HEK293T (cell line): ENCODE measurements at places on chromosomes 11 and 22.
A peak's percentile ranks its signal among the peaks of the same experiment; 100 is the strongest.

GRCh38 chr11:125902277-125902926 is 604 bp downstream of the PUS3 start:
- no peak for DNase-seq

DNA sequence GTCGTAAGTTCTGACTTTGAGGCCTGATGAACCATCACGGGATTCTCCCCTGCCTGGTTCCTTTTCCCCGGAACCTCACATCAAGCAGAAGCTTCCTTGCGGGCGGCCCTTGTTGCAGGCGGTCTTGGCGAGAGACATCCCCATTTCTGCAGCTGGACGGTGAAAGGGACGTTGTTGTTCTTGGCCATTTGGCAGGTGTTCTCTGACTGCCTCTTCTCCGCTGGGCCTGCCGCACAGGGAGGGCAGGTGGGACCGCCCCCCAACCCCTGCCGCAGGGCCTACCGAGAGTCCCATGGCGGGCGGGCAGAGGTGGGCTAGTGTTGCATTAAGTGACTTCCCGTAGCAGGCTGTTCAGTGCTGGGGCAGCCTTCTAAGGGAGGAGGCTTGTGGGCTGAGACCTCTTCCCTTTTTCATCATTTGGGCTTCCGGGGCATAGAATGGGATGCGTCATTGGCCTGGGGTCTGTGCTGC is 26.9 kb upstream of the GRAMD4 start:
- DNase-seq: no peak

- no peak for DNase-seq
These were observed 5.9 kb upstream of the TP53AIP1 start for GRCh38 chr11:128948583-128948982.

DNA sequence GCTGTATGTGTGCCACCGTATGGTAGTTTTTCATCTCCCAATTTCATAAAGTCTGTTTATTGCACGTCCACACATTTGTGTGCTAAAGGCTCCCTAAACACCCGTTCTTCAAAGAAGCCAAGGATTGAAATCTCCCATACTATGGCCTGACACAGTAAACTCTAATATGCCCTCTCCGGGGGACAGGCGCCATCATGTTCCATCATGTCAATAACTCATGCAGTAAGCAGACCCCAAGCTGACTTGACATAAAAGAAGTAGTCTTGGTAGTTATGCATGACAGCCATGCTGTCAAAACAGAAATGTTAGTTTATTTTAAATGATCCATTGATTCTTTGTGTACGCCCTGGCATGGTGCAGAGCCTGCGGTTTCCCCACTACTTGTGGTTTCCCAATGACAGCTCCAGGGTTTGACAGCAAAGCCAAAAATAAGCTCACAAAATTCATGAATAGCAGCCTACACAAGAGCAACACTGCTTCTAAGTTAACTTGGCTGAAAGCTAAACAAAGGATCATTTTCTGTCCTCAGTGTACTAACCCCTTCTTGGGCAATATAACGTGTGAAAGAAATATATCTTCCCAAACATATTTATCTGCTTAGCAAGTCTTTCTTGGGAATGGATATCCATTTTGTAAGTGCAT is 56.5 kb upstream of the CABP7 start:
- no peak for DNase-seq

DNA sequence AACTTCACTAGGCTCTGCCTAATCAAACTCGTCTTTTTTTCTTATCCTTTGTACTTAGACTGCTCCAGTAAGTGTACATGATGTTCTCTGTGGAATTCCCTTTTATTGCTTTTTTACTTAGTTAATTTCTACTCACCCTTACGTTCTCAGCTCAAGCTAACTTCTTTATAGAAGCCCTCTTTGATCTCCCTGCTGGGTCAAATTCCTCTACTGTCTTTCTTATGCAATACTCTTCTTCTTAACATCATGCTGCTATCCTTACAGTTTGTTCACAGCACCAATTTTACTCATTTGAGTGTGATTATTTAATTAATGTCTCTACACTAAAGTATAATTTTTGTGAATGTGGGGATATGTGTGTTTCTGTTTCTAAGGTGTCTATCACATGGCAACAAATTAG is 498.3 kb downstream of the CNTN5 start:
- no peak for DNase-seq

DNA sequence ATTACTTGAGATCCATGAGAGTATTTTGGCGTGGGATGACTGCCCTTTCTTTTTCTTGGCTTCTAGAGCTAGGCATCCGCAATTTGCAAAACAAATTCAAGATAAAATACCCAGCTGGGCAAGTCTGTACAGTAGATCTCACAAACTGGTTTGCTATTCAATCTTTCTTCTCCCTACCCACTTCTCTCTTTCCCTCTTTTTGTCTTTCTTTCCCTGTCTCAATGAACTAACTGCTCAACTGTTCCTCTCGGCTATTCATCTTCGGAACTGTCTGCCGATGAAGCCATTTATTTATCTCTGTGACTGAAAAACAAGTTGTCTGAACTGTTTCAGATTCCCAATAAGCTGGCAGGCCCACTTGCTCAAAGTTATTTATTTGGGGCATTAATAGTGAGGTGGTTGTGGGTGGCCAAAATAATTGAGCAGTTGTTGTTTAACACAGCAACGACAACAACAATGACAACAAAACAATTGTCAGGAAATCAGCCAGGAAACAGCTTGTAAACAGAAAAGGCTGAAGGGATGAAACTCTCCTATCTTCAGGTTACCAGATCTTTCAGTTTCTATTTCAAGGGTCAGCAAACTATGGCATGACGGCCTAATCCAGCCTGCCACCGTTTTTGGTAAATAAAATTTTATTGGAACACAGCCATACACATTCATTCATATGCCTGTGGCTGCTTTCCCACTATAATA is 76.0 kb upstream of the MTMR2 start:
- no peak for DNase-seq

DNA sequence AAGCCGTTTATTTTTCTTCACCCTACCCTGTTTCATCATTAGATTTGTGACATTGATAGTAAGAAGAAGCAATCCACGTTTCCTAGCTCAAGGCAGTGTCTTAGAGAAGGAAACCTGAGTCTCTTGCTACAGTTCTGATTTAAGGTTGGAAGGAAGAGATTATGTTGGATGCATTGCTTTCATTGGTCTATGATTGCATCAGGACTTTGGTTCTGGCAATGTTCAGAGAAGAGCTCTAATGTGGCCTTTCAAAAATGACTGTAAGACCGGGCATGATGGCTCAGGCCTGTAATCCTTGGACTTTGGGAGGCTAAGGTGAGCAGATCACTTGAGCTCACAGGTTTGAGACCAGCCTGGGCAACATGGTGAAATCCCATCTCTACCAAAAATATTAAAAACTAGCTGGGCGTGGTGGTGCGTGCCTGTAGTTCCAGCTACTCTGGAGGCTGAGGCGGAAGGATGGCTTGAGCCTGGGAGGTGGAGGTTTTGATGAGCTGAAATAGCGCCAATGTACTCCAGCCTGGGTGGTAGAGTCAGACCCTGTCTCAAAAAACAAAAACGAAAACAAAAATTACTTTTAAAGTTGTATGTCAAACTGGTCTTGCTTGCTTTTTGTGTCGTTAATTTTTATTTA is 4.1 kb downstream of the NUCB2 start:
- no peak for DNase-seq

GRCh38 chr22:37205046-37205445 is 7.2 kb downstream of the SSTR3 start:
- no peak for DNase-seq

- no peak for DNase-seq
These were observed 181.4 kb upstream of the MTMR2 start for GRCh38 chr11:96105197-96105895.

GRCh38 chr11:68653486-68654430 is 30.6 kb upstream of the GAL start:
- no peak for DNase-seq

DNA sequence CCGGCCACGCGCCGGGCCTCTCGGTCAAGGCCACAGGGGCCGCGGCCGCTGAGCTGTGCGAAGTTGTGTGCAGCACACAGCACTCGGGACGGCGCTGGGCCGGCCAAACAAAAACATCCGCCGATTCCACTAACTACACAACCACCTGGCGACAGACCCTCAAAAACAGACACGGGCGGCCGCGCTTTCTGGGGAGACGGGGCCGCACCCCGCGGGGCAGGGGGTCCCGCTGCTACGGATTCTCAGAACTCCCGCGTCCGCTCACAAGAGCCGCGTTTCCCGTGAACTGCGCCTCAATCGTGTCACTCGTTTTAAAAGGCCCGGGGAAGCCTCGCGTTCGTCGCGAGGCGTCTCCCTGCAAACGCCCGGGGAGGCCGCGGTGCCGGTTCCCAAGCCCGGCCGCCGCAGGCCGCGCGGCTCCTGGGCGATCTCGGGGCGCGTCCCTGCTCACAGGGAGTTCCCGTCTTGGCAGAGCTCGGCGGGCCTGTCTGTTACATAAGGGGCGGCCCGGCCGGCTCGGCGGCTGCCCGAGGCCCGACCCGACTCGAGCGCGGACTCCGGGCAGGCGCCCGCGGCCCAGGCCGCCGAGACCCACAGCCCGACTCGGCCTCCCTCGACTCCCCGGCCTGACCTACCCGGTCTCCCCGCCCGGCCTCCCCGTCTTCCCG is 936 bp downstream of the BRD1 start:
- peak; percentile 32 for DNase-seq

DNA sequence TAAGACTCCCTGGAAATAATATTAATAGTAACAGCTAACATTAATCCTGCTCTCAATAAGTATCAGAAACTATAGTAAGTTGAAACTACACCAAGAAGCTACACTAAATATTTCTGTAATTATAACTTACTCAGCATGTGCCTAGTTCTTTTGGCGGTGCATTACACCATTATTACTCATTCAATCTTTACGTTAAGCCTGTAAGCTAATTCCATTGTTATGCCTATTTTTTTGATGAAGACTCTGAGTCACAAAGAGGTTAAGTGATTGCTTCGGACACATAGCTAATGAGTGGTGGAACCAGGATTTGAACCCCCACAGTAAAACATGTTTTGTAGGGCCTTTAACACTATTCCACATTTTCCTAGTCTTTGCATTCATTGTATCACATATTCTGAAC is 111.6 kb downstream of the RASSF10 start:
- no peak for DNase-seq

DNA sequence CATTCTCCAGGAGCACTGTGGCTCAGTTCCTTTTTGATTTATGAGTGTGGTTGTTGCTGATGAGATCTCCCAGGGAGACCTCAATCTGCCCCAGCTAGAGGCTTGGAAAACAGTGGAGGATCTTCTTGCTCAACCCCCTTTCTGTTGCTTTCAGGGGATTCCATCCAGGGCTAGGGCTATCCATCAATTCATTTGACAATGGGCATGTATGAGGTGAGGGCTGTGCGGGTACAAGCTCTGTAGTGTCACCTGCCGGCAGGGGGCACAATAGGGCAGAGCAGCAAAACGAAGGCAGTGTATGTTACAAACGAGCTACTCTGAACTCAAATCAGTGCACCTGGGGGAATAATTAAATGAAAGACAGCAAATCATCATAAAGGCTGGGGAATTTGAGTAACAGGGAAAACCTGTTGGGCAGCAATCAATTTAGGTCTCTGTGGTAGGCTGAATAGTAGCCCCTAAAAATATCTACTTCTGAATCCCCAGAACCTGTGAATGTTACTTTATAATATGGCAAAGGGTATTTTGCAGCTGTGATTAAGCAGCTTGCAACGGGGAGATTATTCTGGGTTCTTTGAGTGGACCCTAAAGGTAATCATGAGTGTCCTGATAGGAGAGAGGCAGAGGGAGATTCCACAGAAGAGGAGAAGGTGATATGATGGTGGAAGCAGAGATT is 170.3 kb upstream of the ZBED5 start:
- DNase-seq: peak; percentile 71

GRCh38 chr11:13449522-13449921 is 13.5 kb downstream of the BTBD10 start:
- no peak for DNase-seq

DNA sequence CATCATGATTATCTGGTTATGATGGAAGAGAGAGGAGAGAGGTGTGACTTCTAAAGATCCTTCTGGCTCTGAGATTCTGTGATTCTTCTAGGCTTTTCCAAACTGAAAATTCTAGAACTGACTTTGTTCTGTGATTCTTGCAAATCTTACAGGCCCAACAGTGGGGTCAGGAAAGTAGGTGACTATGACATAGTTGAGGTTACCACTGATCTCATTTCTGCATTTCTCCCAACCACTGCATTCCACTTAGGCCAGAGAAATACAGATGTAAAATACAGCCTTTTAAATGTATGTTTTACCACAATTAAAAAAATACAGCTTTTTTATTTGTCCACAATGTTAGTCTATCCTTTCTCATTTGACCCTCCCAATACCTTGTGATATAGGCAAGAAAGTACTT is 83.7 kb downstream of the STIM1 start:
- DNase-seq: no peak

DNA sequence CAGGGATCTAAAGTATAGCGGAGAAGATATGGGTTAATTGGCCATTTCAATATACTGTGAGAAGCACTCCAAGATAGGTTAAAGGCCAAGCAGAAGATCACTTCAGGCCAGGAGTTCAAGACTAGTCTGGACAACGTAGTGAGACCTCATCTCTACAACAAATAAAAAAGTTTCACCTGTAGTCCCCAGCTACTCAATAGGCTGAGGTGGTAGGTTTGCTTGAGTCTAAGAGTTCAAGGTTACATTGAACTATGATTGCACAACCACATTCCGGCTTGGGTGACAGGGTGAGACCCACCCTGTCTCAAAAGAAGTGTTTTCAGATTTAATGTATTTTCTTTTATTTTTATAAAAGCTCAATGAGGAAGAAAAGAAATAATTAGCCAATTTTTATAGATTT is 25.4 kb downstream of the PATL1 start:
- no peak for DNase-seq

DNA sequence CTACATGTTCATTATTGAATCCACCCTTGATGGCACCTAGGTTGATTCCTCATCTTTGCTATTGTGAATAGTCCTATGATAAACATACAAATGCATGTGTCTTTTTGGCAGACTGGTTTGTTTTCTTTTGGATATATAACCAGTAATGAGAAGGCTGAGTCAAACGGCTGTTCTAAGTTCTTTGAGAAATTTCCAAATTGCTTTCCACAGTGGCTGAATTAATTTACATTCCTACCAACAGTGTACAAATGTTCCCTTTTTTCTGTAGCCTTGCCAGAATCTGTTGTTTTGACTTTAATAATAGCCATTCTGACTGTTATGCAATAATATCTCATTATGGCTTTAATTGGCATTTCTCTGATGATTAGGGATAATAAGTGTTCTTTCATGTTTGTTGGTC is 184.9 kb downstream of the CASP12 start:
- no peak for DNase-seq

DNA sequence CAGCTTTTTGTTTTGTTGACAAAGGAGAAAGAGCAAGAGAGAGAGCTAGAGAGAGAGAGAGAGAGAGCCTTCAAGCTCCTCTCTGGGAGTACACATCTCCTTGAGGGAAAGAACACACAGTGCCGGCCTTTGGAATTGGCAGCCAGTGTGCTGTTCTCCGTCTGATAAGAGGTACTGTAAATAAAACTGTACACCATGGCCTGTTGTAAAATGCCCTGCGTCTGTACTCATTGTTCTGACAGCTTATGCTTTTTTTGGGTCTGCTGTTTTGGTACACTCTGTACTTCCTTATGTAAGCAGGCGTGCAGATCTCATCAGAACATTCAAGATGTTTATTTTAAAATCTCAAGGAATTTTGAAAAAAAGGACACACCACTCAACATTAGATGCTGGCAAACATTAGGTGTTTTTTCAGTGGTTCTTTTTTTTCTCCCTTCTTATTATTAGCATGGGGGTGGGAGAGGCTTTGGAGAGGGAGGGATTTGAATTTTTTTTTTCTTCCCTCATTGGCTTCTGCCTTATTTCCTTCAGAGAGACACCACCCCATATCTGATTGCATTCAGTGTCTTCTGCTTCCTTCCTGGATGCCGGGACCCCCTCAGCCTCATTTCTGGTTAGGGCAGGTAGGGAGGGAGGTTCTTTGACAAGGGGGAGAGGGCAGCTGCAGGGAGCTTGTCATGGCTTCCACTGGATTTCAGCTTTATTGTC is 116.8 kb upstream of the NNMT start:
- no peak for DNase-seq
